Inflammatory macrophage treated with lipopolysaccharide for 1 hour (primary cell): ENCODE measurements at places on chromosomes 4 and X.

DNA sequence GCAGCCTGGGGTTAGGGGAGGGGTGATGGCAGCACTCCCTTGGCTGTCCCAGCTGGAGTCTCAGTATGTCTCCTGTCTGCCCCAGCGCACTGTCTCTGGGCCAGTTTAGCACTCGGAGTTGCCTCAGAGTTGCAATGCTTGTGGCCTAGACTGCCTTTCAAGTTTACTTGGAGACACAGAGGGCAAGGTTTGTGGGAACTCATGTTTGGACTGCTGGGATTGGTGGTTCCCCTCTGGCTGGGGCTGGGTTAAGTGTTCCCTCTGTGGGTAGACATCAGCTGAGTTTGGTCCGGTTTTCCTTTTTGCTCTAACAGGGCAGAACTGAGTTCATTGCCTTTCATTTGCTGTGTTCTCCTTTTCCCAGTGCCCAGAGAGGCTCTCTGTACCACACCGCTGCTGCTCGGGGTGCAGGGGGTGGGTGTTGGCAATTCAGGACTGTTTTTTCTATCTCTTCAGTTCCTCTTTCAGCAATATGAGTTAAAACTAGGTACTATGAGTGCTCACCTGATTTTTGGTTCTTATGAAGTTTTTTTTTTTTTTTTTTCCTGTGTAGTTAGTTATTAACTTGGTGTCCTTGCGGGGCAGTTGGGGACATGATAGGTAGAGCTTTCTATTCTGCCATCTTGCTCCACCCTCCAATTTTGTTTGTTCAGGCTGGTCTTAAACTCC, 17.2 kb downstream of the RAB33B start:
- peak; percentile 7 for DNase-seq

DNA sequence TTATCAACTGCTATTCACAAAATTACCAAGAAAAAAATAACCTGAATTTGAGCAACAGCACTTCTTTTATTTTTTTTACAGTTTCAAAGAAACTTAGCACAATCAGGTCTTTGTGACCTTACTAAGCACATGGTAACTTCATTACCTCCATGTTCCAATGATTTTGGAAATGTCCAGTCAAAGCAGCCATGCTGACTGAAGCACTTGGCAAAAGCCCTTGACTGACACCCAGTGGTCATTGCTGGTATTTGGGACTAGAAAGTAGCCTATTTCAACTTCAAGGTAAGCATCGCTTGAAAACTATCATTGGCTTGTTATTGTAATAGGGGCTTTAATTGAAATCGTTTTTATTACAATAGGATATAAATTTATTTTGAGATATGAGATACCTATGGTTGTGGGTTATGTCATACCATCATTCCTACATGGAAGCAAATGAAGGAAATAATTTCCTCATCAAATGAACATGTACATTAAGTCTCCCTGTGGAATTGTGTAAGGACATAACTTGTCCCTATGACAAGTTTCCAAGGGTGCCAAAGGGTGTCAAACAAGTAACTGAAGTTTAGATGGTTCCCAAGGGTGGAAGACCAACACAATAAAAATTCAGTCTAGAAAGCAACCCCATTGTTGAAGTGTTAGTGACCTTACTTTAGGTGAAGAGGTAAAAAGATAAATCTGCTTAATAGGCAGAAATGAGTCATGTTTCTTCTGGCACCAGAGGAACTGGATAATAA, 15.2 kb upstream of the ANXA10 start:
- peak; percentile 18 for DNase-seq

DNA sequence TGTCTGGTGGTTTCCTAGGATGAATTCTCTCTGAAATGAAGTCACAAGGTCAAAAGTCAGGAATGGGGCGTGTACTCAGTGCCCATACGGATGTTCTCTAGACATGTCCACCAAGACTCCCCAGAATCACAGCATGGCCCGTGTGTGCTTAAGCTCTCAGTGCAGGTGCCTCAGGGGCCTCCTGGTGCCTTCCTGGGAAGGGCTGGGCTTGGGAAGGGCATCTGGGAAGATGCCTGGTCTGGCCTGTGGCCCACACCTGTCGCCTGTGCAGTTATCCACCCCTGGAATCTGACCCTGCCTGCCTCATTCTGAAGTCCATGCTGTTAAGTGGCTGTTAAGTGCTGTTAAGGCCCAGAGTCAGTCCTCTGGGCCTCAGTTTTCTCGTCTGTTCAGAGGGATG, 31.2 kb downstream of the SORCS2 start:
- no peak for DNase-seq

- DNase-seq = no peak
Observed at GRCh38 chrX:135625995-135626394, 87.4 kb upstream of the CT45A1 start.

GRCh38 chrX:11351375-11352295, 58.4 kb downstream of the AMELX start:
- peak; percentile 18 for DNase-seq

DNA sequence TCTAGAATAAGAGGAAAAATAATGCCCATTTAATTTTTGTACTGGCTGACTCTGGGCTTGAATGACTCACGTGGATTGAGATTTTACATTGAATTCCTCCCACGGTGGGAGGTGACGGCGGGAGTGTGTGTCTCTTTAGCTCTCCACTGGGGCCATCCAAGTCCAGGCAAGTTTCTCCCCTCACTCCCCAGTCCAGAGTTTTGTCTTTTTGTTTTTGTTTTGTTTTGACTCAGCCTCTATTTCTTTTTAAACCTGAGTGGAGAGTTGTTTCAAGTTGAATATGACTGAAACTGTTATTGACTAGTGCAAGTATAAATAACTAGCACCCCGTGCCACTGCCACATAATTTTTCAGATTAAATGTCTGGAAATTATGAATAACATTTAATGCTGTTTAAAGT, 13.6 kb downstream of the CHST7 start:
- DNase-seq = no peak

DNA sequence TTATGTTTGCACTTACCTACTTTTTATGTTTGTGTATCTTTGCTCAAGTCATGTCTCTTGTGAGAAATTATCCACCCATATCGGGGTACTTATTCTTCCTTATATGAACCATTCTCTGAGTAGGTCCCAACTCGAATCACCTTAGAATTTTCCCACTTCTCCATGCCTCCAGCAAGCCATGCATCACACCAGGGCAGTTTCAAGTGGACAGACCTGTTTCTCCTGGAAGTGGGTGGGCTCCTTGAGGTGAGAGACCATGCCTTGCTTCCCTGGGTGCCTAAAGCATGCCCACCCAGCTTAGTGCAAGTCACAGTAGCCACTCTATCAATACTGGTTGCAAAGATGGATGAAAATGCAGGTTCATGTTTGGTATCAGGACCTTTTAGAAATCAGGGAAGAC, 187.2 kb downstream of the KIT start:
- no peak for DNase-seq

- peak; percentile 41 for DNase-seq
Observed at GRCh38 chr4:48047421-48047844, 30.9 kb downstream of the NIPAL1 start.

- DNase-seq = no peak
Observed at GRCh38 chr4:121819216-121819965, 4.3 kb downstream of the CCNA2 start.

GRCh38 chr4:73692701-73693100, 47.7 kb upstream of the CXCL8 start:
- DNase-seq = no peak

GRCh38 chr4:110275871-110276270, 77.5 kb upstream of the ELOVL6 start:
- DNase-seq = no peak

DNA sequence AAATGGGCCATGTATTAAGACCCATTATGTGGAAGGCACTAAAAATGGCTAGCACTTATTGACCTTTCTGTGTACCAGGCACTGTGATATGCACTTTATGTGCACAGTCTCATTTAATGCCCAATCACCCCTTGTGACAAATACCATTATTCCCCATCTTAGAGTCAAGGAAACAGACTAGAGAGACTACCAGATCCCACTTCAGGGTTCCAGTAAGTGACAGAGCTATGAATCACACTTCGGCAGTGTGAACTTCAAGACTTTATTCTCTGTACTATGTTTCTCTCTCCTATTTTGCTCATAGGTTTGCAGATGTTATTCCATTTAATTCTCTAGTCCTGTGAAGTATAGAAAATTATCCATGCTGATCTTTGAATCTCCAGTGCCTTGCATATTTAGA, 107.0 kb downstream of the NFKB1 start:
- DNase-seq = no peak

DNA sequence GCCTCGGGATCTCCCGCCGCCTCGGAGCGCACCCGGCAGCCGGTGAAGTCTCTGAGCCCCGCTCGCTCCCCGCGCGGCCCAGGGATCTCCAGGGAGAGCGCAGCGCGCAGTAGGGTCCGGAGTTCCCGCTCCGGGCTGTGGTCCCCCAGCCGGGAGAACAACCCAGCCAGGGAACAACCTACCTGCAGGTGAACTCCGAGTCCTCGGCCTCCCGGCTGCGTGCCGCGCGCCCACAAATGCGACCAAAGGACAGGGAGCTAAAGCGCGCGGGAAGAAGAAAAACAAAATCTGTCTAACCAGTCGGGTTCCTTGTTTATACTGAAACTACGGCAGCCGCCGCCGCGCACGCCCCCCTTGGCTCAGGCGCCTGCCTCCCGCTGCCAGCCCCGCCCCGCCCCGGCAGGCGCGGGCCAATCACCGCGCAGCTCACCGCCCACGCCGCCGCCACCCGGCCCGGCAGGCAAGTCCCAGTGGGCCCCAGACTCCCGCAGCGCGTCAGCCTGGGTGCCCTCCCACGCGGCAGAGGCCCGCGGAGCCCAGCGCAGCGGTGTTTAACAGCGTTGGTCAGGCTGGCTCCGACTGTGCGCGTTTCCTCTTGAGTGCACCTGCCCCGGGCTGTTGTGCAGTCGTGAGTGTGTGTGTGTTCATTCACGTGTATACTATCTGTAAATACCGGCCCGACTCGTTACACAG, at the start of gene RASGEF1B:
TSS of gene RASGEF1B (minus strand) at position 320 of the 693 bp plus-strand sequence. CDS start 12,399 bp downstream, outside the sequence.
- DNase-seq = peak; percentile 99

DNA sequence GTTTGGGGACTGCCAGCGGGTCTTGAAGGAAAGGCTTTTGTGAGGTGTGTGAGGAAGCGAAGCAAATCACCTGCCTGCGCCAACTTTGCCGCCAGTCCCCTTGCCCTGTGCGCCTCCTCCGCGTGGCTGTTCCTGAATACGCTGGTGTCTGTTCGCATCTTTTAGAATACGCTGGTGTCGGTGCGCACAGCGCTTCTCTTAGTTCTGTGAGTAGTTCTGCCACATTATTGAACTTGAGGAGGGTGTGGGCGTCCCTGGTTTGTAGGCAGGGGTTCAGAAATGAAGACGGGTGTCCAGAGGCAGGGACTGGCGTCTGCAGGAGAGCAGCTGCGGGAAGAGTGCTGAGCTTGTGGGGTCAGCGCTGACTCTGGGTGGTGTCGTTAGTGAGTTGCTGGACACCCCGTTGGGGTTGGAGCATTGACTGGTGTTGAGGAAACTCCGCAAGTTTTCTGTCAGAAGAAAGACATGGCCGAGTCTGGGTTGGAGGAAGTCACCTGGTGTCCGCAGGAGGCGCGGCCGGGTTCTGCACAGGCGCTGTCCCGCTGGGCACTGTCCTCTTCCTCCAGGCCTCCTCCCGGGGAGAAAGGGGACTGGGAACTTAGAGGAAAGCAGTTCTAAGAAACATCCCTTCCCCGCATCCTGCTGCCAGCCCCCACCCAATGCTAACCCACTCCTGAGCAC, 930 bp downstream of the ZNF718 start:
- DNase-seq = peak; percentile 25

- DNase-seq = peak; percentile 80
Observed at GRCh38 chrX:11589641-11590040, 76.1 kb downstream of the ARHGAP6 start.

GRCh38 chr4:15130441-15130840, 128.2 kb downstream of the CPEB2 start:
- DNase-seq = no peak

DNA sequence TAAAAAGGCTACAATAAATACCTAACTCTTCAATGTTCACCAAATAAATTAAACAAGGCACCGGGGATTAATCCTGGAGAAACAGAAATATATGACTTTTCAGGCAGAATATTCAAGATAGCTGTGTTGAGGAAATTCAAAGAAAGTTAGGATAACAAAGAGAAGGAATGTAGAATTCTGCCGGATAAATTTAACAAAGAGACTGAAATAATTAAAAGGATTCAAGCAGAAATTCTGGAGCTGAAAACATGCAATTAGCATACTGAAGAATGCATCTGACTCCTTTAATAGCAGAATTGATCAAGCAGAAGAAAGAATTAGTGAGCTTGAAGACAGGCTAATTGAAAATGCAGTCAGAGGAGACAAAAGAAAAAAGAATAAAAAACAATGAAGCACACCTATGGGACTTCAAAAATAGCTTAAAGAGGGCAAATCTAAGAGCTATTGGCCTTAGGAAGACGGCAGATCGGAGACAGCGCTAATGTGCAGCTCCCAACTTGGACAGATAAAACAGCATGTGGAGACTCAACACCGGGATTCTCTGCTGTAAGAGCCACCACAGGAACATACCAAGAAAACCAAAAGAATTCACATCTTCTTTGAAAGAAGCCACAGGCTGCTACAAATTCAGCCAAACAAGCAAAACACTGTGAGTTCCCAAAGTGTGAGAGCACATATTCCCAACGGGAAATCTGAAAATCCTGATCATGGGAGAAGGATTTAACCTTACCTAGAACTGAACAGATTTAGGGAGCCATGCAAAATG, 1290.9 kb downstream of the PCDH18 start:
- no peak for DNase-seq

GRCh38 chr4:109990261-109991257, 77.9 kb downstream of the EGF start:
- DNase-seq = peak; percentile 51

GRCh38 chr4:37970702-37971101, 10.5 kb downstream of the PTTG2 start:
- DNase-seq = peak; percentile 86

GRCh38 chrX:69010339-69010738, 154.9 kb downstream of the PJA1 start:
- DNase-seq = no peak

DNA sequence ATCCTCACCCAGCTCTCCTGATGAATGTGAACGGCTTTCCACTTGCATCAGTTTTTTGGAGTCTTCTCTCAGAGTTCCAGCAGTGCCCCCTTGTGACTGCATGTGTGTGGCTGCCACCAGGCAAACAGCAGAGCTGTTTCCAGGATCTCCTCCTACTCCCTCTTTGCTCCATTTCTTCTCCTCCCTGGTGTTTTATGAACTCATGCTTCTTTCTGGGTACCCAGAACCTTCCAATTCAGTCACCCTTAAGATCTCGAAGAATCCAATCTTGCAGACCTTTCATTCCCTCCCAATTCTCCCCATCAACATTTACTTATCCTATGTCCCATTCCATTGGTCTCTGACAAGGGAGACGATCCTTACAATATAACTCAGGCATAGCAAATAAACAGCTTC, 6.8 kb upstream of the TCEANC start:
- DNase-seq = no peak

GRCh38 chr4:59339631-59340030, 1860.5 kb upstream of the ADGRL3 start:
- DNase-seq = no peak

- no peak for DNase-seq
Observed at GRCh38 chr4:108519911-108520601, 100.3 kb upstream of the RPL34 start.

GRCh38 chrX:133053861-133054598, 42.9 kb downstream of the USP26 start:
- DNase-seq = no peak
